GM13977 (cell line): ENCODE measurements at places on chromosomes 12 and 14.
A peak's percentile ranks its signal among the peaks of the same experiment; 100 is the strongest.

DNA sequence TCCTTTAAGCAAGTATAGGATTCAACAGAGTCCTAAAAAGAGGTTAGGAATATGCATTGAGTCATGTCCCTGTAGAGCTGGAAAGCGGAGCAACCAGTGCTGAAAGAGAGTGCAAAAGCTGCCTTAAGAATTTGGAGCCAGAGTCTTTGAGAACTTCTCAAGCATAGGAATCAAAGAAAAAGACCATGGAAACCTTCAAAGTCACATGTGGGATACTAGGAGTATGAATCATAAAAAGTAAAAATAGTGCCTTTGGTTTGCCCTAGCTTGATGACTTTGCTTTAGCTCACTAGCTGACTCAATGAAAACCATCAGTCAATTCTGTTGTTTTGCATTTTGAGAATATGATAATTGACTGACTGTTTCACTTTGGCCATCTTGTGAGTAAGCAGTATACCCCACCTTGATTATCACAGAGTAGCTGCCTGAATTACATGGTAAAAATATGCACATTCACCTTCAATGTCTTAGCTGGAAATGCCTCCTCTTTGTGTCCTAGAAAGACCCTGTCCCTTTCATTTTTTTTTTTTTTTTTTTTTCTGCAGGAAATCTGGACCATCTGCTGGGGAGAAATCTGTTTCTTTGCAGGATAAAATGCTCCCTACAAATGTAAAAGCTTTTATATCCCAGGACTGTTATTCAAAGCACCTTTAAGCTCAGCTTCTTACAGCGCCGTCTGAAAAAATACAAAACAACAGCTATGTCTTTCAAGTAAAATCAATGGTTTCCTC, 248.6 kb upstream of the KRR1 start:
- DNase-seq: no peak

- no peak for DNase-seq
Observed at GRCh38 chr12:6373022-6373787, 2.2 kb downstream of the SCNN1A start.

DNA sequence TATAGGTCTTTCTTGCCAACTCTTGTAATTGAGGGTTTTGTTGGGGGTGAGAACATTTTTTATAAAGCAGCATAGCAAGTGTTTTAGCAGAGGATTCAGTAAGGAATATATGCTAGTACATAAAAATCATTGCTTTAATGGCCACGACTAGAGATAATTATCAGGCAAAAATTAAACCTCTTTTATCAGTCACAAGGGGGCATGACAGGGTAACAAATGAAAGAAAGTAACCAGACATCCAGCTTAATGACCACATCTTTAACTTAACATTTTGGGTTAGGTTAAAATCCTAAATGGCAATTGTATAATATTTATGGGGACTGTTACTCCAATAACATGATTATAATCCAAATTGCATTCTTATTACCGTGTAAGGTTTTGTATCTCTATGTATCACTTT, 119.6 kb downstream of the LRRIQ1 start:
- DNase-seq: no peak

DNA sequence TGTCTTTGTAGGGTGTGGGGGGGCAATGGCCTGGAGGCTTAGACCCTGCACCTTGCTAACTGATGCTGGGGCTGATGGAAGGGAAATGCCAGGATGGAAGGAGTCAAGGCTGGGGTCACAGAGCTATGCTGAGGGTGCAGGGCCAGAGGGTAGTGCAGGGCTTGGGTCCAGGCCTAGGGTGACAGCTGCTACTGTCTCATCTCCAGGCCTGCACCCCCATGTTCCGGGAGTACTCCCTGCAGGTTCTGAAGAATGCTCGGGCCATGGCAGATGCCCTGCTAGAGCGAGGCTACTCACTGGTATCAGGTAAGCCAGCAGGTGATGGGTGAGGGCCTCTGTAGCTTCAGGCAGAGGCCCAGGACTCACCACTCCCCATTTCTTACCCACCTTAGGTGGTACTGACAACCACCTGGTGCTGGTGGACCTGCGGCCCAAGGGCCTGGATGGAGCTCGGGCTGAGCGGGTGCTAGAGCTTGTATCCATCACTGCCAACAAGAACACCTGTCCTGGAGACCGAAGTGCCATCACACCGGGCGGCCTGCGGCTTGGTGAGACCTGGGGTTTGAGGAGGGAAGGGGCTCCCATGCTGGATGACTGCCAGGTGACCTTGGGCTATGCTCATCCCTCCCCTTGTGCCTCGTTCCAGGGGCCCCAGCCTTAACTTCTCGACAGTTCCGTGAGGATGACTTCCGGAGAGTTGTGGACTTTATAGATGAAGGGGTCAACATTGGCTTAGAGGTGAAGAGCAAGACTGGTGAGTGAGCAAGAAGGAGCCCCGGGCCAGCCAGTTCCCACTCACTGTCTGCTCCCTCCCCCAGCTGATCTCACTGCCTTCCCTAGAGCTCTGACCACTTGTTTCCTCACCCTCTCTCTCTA, 4.1 kb downstream of the SHMT2 start:
- no peak for DNase-seq

DNA sequence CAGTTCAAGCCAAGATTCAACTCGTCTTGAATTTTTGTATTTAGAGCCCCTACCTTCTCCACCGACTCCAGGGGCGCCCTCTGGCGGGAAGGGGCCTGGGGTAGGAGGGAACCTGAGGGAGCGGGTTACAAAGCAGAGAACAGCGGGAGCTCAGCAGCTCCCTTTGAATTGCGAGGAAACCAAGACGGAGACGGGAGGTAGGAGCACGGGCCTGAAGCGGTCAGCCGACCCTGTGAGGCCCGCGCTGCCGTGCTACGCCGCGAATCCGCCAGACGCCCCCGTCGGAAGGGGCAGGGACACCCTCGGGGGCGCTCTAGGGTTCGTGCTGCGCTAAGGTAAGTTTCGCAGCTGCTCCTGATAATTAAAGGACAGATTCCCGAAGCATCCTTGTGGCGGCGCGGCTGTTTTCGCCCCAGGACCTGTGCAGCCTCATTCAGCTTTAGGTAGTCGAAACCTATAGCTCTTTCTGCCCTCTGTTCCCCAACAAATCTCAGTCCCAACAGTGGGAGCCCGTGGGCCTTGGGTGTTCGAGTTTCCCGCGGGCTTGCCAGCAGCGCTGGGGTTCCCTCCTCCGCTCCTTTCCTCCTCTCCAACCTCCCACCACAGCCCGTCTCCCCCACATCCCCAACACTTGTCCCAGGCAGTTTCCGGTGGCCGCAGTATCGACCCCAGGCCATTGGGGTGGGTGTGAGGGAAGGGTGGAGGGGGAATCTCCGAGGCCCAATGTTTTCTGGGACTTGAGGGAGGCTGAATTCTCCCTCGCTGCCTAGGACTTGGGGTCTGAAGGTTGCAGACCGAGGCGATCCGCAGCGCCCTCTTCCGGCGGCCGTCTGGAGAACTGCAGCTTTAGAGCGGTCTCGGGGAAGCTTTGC, 5.1 kb upstream of the NKX2-1 start:
- peak; percentile 31 for DNase-seq

DNA sequence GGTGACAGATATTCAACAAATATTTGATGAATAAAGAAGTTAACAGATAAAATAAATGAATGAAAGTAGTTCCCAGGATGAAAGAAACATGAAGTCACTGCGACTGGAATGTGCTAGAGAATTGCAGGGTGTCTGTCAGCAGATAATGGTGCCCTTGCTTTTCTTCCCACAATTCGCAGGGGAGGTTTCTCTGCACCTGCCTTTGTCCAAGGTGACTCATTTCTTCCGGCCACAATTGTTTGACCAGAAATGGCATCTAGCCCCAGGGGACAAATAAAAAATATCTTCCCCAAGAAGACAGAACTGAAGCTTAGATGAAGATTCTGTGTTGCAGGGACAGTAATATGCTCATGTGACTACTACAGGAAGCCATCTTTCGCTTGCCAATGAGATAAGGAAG, 316.1 kb upstream of the TBX3 start:
- DNase-seq: no peak

- DNase-seq: no peak
Observed at GRCh38 chr12:107129315-107129930, 36.1 kb upstream of the CRY1 start.

GRCh38 chr12:44780221-44780790, 95.8 kb downstream of the NELL2 start:
- no peak for DNase-seq

- no peak for DNase-seq
Observed at GRCh38 chr14:93982230-93983007, 6.0 kb upstream of the ASB2 start.

- peak; percentile 66 for DNase-seq
Observed at GRCh38 chr12:47307680-47308399, 228.1 kb upstream of the AMIGO2 start.

GRCh38 chr12:98592825-98593322, 612 bp upstream of the SLC25A3 start:
- no peak for DNase-seq

DNA sequence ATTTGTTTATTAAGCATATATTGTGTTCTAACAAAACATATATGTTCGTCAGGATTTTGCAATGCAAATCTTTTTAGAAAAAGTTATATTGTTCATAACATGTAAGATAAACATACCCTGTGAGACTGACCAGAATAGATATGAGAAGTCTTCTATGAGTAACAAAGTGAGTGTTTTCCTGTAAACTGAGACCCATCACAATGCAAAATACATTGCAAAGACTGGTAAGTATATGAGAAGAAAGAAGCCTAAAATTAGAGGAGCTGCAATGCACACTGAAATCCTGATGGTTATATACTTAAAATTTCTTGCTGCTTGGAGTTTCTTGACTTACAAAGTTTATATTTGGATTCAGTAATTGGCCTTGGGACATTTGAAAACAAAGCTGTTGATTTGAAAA, 6.0 kb downstream of the HMGA2 start:
- no peak for DNase-seq

DNA sequence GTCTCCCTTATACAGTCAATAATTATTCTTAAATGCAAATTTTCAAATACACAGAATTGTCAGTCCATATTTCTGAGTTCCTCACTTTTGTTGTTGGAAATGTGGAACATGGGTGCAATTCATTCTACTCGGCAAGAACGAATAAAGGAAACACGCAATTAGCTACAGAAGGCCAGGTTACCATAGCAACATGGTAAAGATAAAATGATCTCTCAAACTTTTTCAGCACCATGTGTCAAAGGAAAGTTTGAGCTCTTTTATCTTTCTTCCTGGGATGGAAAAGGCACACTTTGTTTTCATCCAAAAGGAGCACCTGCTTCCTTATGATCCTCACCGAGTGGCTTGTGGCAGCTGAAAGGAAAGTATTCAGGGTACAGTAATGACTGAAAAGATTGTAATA, 595.0 kb downstream of the RPS29 start:
- no peak for DNase-seq

DNA sequence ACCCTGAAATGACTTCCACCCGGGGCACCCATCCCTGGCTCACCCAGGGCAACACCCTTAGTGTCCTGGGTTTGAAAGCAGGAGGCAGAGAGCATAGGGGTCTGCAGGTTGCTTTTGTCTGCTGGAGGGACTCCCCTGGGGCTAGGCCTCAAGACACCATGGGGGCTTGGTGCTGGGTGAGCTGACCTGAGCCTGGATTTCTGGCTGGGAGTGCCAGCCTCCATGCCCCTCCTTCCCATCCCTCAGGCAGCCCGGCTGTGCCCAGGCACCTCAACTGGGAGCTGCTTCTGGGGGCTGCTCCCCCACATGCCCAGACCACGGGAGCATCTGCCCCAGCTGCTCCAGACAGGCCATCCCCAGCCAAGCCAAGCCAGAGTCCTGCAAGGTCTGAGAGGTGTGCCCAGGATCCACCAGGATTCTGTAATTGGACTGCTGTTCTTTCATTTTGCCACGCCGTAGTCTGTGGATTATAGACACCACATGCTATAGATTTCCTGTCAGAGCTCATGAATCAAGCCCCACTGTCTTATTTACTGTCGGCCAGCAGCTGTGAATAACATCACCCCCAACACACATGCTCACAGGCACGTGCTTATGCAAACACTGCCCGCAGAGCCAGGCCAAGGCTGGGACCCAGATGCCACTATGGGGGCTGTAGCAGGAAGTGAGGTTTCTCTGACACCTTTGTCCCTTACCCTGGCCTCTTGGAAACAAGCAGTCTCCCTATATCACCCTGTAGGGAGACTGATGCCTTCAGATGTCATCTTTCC, 29.4 kb upstream of the ESRRB start:
- DNase-seq: no peak

DNA sequence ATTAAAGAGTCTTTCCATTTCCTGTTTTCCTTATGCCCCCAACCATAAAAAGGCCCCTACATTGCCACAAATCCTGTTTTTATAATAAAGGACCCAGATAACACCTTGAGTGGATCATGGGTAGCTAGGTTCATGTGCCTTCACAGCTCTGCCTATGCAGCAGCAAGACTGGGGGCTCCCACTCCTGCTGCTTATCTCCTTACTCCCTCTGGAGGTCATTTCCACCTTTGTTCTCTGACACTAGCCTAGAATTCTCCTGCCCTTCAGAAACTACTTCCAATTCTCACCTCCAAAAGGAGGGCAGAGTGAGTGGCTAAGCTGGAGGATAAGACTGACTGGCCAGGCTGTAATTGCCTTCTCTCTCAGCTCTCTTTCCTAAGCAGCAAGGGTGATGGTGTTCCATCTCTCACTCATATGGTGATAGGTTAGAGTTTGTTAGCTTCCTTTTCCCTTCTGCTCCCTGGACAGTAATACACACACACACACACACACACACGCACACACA, 20.0 kb upstream of the STAC3 start:
- no peak for DNase-seq

GRCh38 chr12:92973614-92974013, 44.5 kb upstream of the EEA1 start:
- peak; percentile 30 for DNase-seq

GRCh38 chr14:102278631-102278935, 26.4 kb downstream of the MOK start:
- no peak for DNase-seq

DNA sequence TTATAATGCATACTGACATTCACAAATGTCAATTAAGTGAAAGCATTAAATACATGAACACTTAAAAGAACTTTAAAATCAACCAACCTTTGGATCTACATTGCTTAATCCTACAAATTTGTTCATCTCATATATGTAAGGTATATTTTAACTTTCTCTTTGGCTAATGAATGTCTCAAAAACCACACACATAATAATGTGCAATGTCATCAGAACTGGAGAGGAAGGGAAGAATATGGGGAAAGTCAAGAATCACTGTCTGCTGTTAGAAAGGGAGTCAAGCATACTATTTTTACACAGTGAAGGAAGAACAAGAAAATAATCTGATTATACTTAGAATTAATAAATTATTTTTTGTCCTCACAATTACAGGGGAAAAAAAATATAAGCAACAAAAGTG, 4.9 kb downstream of the GMFB start:
- no peak for DNase-seq

DNA sequence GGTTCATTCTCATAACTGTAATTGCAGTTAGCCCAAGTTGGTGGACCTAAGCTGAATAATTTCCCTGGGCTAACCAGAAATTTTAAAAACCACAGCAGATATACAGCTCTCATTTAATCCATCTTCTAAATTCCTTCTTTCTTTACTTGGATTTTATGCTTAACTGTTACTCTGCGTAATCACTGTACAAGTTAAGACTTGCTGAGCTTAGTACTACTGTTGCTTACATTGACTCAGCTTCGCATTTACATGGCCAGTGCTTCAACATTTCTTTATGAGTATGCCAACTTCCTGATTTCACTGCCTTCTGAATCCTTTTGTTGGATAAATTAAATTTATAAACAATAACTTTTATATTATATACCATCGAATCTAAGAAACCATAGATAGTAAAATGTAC, 147.4 kb downstream of the SLC38A4 start:
- DNase-seq: no peak

- DNase-seq: no peak
Observed at GRCh38 chr12:15368812-15369211, 46.5 kb downstream of the PTPRO start.
